Tracheal epithelial cell (primary cell): ENCODE measurements at places on chromosomes 6 and 20. TPM values are rescaled to one million over a fixed set of nuclear protein-coding genes. Genes with fewer than 3 reads are reported as not detected.

Gene GSS
- 84.3 and 94.0 TPM in 2 replicates for total RNA-seq

Gene WDR46
- total RNA-seq, result 101 and 139 TPM in 2 replicates

Gene FBXO5
- total RNA-seq, result 1.7 and 2.9 TPM in 2 replicates

Gene DOK5
- 0.24 TPM in 1 of 2 replicates, not detected in the other for total RNA-seq

Gene USP49
- 1.9 TPM in 2 replicates for total RNA-seq

Gene SLC22A1
- total RNA-seq, result under 0.01 TPM in 1 of 2 replicates, not detected in the other

Gene SLC32A1
- total RNA-seq, result not detected in 2 replicates

Gene ADAM33
- not detected in 2 replicates for total RNA-seq

Gene SERPINB6
- 50.5 and 64.8 TPM in 2 replicates for total RNA-seq

Gene HLA-DQB2
- total RNA-seq, result not detected in 2 replicates

Gene TMEM14B
- total RNA-seq, result 67.6 and 84.8 TPM in 2 replicates

Gene SLC22A16
- total RNA-seq, result not detected in 2 replicates

Gene GABRR1
- total RNA-seq, result not detected in 2 replicates

Gene CALHM6
- total RNA-seq, result 1.3 and 1.4 TPM in 2 replicates

Gene CRISP3
- total RNA-seq, result not detected in 2 replicates

Gene AIG1
- 51.6 and 65.4 TPM in 2 replicates for total RNA-seq

Gene CGA
- not detected in 2 replicates for total RNA-seq

Gene RIMS4
- under 0.01 TPM in 1 of 2 replicates, not detected in the other for total RNA-seq

Gene SLC13A3
- total RNA-seq, result 5.5 and 8.1 TPM in 2 replicates

Gene SLC39A7
- 43.1 and 60.0 TPM in 2 replicates for total RNA-seq

Gene PTCRA
- total RNA-seq, result not detected in 2 replicates

Gene TMEM244
- not detected in 2 replicates for total RNA-seq

Gene DEFB132
- total RNA-seq, result not detected in 2 replicates

Gene UTRN
- 24.5 and 31.6 TPM in 2 replicates for total RNA-seq

Gene ISM1
- under 0.01 TPM in 1 of 2 replicates, not detected in the other for total RNA-seq

Gene PACRG
- total RNA-seq, result 0.24 and 2.1 TPM in 2 replicates

Gene NOP56
- 147 and 223 TPM in 2 replicates for total RNA-seq

Gene VSTM2L
- 5.8 and 43.3 TPM in 2 replicates for total RNA-seq

Gene PSORS1C1
- 0.43 and 1.7 TPM in 2 replicates for total RNA-seq

Gene CPNE5
- under 0.01 TPM in 1 of 2 replicates, not detected in the other for total RNA-seq

Gene OR2B6
- total RNA-seq, result not detected in 2 replicates

Gene SAMD10
- 2.1 and 4.3 TPM in 2 replicates for total RNA-seq

Gene NR2E1
- not detected in 2 replicates for total RNA-seq

Gene HLA-F
- 13.4 and 36.6 TPM in 2 replicates for total RNA-seq

Gene CENPQ
- 3.0 and 3.4 TPM in 2 replicates for total RNA-seq

Gene LY6G6D
- total RNA-seq, result not detected in 2 replicates

Gene SEMG1
- total RNA-seq, result not detected in 2 replicates

Gene MYH7B
- 0.72 TPM in 1 of 2 replicates, not detected in the other for total RNA-seq
